DMS79 treated with DMSO at 0.1 percent for 48 hours (cell line): ENCODE measurements at places on chromosomes 11 and 22.

GRCh38 chr11:96317571-96317970, 25.4 kb downstream of the MAML2 start:
- DNase-seq: no peak

DNA sequence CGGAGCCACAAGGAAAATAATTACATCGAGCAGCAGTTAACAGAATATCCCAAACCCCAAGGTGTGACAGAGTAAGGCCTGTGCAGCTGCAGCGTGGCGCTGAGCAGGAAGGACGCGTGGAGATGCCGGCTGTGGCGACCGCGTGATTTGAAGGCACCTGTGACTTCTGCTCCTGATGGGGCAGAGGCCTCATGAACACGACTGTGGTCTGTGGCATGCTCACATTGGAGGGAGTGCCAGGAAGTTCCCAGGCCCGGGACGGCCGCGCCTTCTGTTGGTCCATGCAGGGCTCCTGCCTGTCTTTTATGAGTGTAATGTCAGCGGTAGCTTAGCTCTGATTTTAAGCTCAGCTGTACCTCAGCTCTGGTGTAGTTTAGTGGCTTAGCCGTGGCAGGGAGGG, 50.4 kb downstream of the TPCN2 start:
- no peak for DNase-seq

DNA sequence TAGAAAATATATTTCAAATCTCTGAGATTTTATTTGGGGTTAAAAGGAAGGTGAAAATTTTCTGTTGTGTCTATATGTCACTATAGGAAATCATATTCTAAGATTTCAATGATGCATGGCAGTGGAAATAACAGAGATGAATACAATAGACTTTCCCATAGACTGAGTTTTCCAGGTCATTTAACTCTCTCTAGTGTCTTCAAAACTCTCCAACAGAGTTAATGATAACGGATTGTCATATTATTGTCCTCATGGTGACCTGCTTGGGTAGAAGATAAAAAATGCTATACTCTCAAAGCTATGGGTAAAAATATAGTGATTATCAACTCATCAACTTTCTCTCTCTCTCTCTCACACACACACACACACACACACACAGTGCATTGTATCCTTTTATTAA, 312.9 kb downstream of the CNTN5 start:
- DNase-seq: no peak

- no peak for DNase-seq
These were observed 76.5 kb upstream of the ARFGAP3 start for GRCh38 chr22:42933485-42934091.

GRCh38 chr22:30754971-30755758, 60.5 kb downstream of the OSBP2 start:
- DNase-seq: peak; percentile 3

GRCh38 chr22:25403284-25403810, 161.1 kb upstream of the GRK3 start:
- DNase-seq: no peak

GRCh38 chr11:3158821-3159220, 6.3 kb downstream of the OSBPL5 start:
- no peak for DNase-seq

GRCh38 chr11:76783896-76784813, 999 bp downstream of the TSKU start:
- DNase-seq: peak; percentile 62

DNA sequence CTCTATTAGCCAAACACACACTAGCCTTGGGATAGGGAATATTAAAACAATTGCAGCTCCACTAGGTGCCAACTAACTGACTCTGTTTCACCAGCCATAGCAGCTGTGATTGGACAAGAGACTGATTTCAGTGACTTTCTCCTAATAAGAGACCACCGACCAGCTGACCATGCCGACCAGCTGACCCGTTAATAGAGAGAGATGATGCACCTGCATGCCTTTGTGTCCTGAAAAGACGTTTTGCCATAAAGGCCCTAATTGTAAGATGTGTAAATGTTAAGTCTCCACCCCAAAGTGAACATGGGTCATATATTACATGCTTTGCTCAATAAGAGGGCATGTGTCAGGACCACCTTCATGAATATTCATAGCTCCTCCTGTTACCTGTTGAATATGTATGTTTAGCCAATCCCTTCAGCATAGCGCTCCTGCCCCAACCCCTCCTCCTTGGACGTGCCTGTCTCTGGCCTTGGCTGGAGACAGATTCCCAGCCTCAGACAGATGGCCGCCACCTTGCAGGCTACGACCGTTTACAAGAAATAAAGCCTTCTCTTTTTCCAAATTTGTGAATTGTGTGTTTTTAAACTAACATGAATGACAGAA, 1.3 kb upstream of the NADSYN1 start:
- peak; percentile 64 for DNase-seq

GRCh38 chr11:59510941-59511589, at the start of gene OR4D9:
Gene OR4D9 (plus strand): TSS chr11:59511539. CDS start chr11:59514913, 3,374 bp downstream.
- no peak for DNase-seq

GRCh38 chr11:22927793-22928192, 67.5 kb upstream of the CCDC179 start:
- DNase-seq: no peak

DNA sequence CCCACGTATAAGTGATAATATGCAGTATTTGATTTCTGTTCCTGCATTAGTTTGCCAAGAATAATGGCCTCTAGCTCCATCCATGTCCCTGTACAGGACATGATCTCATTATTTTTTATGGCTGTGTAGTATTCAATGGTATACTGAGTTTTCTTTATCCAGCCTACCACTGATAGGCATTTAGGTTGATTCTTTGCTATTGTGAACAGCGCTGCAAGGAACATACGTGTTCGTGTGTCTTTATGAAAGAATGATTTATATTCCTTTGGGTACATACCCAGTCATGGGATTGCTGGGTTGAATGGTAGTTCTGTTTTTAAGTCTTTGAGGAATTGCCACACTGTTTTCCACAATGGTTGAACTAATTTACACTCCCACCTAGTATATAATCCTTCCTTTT, 1.5 kb upstream of the FAM111A start:
- DNase-seq: no peak

DNA sequence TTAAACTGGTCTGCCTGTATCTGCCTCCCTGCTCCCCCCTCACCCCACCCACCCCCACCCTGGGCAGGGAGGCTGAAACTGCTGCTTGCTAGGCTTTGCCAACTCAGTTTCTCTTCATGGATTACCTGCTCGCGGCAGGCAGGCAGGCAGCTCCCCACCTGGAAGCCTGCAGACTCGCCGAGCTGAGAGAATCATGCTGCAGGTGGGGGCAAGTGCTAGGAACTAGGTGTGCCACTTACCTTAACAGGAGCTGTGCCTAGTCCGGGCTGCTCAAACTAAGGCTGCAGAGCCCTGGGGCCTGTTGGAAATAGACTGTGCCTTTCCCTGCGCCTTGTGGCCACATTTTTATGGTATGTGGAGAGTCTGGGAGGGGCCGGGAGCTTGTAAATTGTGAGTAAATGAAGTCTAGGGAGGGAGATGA, 30.3 kb downstream of the MARK2 start:
- DNase-seq: no peak

DNA sequence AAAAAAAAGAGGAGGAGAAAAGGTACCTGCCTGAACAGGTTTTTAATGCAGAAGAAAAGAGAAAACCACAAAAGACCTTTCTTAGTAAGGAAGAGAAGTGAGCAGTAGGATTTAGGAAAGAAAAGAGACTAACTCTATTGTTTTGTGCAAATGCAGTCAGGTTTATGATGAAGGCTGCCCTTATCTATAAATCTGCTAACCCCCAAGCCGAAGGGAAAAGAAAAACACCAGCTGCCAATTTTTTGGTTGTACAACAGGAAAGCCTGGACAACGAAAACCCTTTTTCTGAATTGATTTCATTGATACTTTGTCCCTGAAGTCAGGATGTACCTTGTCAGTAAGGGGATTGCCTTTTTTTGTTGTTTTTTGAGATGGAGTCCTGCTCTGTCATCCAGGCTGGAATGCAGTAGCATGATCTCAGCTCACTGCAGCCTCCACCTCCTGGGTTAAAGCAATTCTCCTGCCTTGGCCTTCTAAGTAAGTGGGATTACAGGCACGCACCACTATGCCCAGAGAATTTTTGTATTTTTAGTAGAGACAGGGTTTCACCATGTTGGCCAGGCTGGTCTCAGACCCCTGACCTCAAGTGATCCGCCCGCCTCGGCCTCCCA, 21.2 kb downstream of the POLD4 start:
- no peak for DNase-seq

- DNase-seq: no peak
These were observed 798.1 kb downstream of the OPCML start for GRCh38 chr11:132734217-132734616.

DNA sequence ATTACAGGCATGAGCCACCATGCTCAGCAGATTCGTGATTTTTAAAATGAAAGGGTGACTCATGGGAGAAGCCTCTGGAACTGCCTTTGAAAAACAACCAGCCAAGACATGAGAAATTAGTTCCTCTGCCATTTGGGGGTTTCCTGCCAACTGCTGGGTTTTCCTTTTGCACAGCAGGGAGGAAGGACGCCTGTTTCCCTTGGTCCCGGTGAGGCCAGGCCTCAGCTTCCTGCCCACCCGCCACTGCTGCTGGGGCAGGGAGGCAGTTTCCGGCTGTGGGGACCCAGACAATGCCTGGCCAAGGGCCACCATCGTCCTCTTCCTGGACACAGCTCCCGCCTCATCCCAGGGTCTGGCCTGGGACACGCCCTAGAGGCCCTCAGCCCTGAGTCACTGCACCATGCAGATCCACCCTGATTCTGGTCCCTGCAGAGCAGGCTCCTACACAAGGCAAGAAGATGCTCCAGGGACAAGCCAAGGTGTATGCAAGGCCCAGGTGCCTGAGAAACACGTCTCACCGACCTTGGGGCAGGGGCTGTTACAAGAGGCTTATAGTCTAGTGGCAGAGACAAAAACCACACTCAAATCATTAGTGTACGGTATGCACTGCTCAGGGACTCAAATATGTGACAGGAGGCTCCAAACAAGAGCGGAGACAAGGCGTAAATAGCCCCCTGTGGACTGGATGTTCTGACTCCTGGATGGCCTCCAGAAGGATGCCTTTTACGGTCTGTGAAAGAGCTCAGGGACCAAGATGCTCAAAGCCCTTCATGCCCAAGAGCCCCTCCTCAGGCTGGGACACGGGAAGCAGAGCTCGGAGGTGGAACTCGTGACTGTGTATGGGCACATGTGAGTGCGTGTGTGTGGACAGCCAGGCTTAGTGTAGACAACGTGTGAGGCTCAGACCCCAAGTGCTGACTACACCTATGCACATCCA, 10.0 kb downstream of the PPM1F start:
- no peak for DNase-seq

- no peak for DNase-seq
These were observed 2.1 kb downstream of the LGALS12 start for GRCh38 chr11:63508009-63508408.

- no peak for DNase-seq
These were observed 73.7 kb upstream of the AMOTL1 start for GRCh38 chr11:94694309-94695060.

DNA sequence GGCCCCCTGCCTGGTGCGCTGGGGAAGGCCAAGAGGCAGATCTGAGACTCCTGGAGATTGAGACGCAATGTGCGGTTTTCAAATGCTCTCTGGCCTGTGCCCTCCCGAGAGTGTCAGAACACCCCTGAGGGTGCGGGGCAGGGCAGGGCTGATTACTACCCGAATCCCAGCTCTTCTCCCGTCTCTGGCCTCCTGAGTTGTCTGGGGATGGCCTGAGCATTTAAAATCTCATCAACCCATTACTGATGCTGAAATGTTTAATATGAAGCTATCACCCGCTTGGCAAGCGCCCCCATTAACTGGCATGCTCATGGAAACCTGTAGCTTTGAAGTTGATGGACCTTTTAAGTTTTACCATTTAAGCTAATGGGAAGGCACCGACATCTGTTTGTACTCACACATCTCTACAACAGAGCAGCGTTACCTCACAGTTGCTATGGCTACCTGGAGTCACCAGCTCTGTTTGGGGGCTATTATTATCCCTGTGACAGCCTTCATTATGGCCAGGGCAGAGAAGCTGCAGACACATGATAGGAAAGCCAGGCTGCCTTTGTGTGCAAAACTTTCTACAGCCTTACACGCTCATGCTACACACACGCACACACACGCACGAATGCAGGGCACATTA, 3.6 kb upstream of the MB start:
- DNase-seq: no peak

- no peak for DNase-seq
These were observed 327.7 kb downstream of the DLG2 start for GRCh38 chr11:85299258-85299942.

DNA sequence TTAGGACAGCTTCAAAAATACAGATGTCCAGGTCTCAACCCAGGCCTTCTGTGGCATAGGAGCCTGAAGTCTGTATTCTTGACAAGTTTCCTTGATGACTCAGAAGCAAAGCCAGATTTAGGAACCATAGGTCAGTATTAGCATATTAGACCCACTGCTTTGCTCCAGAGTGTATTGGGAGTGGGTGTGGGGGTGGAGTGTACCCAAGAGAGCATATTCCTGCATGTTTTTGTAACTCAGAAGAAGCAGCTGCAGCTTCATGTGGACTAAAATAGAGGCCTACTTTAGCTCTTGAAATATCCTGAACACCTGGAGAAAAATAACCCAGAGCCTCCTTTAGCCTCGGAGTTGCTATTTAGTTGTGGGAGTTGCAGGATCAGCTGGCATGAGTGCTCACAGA, 106.7 kb downstream of the CCDC81 start:
- DNase-seq: no peak

DNA sequence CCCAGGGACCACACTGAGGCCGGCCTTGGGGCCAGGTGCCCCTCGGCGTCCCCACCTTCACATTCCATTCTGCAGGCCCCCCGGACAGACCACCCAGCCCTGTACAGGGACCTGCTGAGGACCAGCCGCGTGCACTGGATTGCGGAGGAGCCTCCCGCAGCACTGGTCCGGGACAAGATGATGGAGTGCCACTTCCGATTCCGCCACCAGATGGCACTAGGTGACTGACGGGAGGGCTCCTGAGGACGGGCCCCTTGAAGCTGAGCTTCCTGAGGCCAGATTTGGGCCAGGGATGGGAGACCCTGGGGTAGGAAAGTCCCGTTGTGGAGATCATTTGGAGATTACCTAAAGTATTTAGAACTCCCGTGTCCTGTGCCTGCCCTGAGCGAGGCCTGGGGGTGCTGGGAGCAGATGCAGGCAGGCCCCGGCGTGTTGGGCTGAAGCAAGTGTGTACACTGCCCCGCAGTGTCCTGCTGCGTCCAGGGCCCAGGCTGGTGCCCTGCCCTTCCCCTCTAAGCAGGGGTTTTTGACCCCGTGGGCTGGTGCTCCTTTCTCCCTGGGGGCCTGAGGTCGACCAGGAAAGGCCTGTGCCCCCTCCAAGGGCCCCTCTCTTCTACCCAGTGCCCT, 20.0 kb downstream of the TRMU start:
- DNase-seq: peak; percentile 20

GRCh38 chr11:118581057-118581456, 8.8 kb downstream of the ARCN1 start:
- no peak for DNase-seq

GRCh38 chr11:92304271-92304670, 79.7 kb downstream of the FAT3 start:
- no peak for DNase-seq

DNA sequence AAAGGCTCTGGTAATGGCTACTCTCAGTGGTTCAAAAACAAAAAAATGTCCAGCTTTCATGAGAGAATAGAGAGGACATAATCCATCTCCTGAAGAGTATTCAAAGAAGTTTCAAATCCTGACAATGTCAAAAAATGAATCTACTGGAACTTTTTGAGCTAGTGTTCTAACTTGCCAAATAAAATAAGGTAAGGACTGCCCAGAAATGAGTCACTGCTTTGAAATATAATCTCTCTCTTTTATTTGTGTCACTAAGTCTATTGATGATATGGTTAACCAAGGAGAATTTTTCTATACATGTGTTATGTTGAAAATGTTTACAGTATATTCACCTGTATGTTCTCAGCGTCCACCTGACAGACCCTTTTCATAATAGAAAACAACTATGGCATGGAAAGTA, 3.4 kb downstream of the GUCY1A2 start:
- DNase-seq: no peak

- no peak for DNase-seq
These were observed 806.7 kb downstream of the NTM start for GRCh38 chr11:132177106-132177505.
